ENCODE measurements at places on chromosomes 7 and 10. TPM values are rescaled to one million over a fixed set of nuclear protein-coding genes. Genes with fewer than 3 reads are reported as not detected.

The NUB1 gene
- 57.3 TPM for total RNA-seq

DNA sequence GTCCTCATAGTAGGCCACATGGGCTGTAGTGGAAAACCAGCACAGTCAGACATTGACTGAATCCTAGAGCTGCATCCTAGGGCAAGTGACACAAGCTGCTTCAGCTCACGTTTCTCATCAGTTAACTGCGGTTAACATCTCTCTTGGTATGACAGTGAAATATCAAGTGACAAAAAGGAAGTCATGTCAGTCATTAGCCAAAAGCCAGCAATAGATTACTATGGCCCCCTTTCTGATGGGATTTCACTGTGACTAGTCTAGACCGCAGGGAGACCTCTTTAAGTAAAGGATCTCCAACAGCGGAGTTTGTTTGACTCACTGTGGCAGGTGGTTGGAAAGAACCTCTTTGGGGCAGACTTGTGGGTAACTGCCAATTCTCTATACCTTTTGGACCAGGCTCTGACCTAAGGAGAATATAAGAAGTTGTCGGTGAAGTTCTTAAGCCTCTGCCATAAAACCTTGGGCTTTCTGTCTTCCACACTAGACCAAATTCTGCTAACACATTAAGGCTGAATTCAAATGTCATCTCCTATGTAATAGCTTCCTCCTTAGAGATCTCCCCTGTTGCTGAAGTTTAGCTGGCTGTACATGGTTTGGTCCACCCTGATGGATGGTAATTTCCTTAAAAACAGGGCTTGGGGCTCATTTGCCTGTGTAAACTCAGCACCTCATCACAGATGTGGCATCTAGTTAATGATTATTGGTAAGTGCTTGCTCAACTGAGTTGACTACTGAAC, 115.3 kb downstream of the SGMS1 start:
- no peak for DNase-seq

DNA sequence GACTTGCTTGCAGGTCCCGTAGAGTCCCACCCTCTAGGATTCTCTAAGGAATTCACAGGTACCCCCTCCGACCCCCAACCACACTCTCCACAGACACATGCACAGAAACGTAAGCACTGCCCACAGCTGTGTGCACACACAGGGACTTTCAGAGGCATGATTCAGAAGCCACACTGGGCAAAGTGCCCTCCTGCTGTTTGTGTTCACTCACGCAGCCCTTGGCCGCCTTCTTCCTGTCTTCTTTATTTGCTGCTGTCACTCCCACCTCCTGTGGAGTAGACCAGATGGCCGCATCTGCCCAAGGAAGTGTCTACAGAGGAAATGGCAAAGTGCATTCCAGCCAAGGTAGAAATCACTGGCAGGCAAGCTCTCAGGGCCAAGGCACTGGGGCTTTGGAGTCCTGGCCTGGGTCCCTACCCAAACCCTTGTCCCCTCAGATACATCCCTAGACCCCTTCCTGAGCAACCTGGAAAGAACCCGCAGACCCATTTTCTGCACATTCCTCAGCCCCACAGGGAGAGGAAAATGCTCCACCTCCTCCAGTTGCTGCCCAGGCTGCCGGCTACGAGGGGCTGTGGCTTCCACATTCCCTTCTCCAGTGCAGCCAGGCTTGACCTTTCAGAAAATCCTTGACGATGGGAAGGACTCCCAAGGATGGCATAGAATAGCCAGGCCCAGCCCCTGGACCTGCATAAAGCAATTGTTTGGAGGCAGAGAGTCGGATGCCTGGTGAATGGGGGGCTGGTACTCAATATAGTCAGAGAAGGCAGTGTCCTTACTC, 21.6 kb upstream of the GIMAP8 start:
- no peak for DNase-seq

The CNNM1 gene
- total RNA-seq = 3.4 TPM

The SPDYE8 gene
- total RNA-seq = not detected

DNA sequence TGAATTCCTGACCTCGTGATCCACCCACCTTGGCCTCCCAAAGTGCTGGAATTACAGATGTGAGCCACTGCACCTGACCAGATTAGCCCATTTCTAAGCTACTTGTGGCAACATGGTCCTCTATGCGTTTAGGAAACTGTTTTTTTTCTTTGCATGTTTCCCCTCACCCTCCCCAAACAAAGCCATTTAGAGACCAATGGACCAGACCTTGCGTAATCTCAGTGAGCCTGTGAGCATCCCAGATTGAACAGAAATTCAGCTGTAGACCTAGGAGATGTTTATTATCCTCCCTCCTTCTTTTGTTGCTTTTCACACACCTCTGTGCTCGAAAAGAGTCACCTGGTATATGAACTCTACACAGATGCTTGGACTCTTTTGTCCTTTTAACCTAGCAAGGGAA, 28.5 kb upstream of the CAMK1D start:
- DNase-seq = no peak

DNA sequence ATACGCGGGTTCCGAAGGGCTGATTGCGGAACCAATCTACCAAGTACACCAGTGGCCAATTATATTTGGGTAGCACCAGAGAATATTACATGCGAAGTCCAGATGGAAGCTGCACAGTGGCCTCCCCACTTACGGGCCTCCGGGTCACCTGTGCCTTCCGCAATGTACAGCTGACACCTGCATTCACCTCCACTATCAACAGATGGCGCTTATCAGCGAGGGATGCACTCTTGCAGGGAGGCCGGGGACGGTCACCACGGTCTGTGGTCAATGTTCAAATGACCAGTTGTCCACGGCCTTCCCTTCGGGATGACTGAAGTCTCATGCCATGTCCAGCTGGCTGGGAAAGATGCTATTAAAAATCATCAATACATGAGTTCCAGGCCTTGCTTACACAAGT, 47.6 kb downstream of the SLIT1 start:
- no peak for DNase-seq

The FRA10AC1 gene
- total RNA-seq = 25.7 TPM

DNA sequence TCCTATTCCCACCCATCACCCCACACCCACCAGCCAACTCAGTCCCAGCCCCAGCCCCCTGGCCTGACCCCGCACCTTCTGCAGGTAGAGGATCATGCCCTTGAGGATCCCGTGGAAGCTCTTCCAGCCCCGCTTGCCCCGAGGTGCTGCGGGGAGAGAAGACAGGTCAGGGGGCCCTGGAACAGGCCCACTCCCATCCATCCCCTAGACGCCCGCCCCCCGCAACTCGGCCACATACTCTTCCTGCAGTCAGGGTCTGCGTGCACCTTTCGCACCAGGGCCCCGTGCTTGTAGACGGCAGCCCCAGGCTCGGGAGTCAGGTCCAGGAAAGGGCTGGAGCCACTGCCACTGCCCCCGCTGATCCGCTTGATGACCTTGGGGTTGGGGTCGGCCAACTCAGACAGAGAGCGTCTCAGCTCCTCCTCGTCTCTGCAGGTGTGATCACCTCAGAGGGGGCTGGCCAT, 9.6 kb downstream of the NFKB2 start:
- DNase-seq = no peak
